ENCODE measurements at places on chromosomes 3 and 15.

- DNase-seq, result no peak
Measured at GRCh38 chr15:86912661-86913060, 833.0 kb downstream of the AGBL1 start.

- DNase-seq, result peak; percentile 12
Measured at GRCh38 chr3:148631124-148631903, 66.4 kb upstream of the AGTR1 start.

GRCh38 chr15:40445421-40445922 lies 4.7 kb downstream of the BAHD1 start:
- DNase-seq, result peak; percentile 75

DNA sequence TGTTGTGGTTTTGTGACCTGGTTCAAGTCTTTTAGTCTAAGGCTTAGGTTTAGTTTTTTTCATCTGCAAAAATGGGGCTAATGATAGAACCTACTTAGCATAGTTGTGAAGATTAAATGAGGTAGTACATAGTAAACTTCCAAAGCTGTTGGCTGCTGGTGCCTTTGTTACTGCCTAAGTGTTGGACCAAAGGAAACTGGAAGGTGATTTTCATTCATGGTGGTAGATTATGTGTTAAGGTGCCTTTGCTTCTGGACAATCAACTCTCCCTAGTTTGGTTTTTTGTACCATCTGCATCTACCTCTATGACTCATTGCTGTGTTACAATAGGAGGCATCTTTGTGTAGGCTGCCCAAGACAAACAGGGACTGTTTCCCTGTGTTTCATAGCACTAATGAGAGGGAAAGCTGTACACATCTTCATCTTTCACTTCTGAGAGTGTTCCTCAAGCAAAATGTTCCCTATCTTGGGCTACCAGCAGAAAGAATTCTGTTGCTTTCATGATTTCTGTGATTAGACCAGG lies 3.2 kb downstream of the MAP2K1 start:
- DNase-seq, result peak; percentile 60

GRCh38 chr3:8001307-8001706 lies 500.3 kb upstream of the LMCD1 start:
- DNase-seq, result no peak

- no peak for DNase-seq
Measured at GRCh38 chr3:39460677-39461076, 6.8 kb upstream of the MOBP start.

- DNase-seq, result no peak
Measured at GRCh38 chr3:65617209-65617608, 421.5 kb downstream of the MAGI1 start.

GRCh38 chr15:30068326-30068725 lies 14.4 kb upstream of the GOLGA8J start:
- DNase-seq, result no peak

Data from GM23248 (cell line).